ENCODE measurements at places on chromosomes 6 and 20. TPM values are rescaled to one million over a fixed set of nuclear protein-coding genes. Genes with fewer than 3 reads are reported as not detected.

The SLC22A3 gene
- total RNA-seq: 24.3 TPM

The TTLL9 gene
- 6.2 TPM for total RNA-seq

The KCNB1 gene
- 0.91 TPM for total RNA-seq

The ACTL10 gene
- 2.1 TPM for total RNA-seq

The CD109 gene
- 4.2 TPM for total RNA-seq

DNA sequence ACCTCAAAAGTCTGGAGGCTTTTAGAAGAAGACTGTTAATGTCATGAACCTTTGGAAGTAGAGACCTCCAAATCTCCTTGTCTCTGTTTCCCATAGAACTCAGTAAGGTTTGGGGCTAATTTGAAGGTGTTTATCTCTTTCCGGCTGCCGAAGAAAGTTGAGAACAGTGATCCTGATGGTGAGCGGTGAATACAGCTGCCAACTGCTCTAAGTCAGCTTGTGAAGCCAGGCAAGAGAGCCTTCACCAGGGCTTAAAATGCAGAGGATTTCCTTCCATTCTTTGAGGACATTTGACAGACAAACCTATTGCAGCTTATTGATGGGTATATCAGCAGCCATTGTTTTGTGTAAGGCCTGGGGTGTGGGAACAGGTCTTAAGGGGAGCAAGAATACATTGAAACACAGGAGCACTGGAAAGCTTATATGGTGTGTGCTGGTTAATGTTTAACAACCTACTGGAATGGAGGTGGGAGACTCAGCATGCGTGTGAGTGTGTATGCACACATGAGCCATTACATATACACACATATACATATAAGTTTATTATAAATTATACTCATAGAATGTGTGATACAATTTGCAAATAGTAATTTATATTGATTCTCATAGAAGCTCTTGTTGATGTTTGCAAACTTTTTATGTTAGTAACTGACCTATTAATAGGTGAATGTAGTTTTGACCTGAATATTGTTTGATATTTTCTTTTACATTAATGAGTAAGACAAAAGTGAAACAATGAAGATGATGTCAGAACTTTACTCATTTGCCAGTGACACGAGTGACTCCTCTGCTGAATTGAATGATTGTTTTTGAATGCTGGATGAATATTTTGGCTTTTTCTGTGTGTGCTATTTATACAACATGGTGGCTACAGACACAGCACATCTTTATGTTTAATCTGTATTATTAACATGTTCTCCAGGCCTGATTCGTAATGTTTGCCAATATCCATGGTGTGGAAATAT, 18.1 kb downstream of the PLEKHG1 start:
- no peak for DNase-seq

DNA sequence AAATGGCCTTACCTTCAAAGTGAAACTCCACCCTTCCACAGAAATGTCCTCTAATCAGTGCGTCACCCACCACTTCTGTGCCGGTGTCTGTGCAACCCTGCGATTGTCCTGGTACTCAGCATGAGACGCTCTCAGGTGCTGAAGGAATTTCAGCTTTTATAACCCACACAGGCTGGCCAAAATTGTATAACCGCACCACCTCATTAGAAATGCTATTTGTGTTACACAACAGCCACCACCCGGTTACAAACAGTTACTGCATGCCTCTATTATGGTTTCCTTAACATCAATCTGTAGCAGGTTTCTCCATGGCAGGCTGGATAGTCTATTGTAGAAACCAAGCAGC, 51.5 kb downstream of the SLC23A2 start:
- DNase-seq: no peak

DNA sequence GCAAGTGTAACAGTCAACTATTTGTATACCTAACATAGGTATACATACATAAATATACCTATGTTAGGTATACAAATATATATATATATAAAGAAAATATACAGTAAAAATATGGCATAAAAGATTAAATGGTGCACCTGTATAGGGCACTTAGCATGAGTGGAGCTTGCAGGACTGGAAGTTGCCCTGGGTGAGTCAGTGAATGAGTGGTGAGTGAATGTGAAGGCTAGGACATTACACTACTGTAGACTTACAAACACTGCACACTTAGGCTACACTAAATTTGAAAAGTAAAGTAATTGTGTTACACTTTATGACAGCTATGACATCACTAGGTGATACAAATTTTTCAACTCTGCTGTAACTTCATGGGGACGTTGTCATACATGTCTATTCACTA, 65.6 kb downstream of the CDC5L start:
- no peak for DNase-seq

DNA sequence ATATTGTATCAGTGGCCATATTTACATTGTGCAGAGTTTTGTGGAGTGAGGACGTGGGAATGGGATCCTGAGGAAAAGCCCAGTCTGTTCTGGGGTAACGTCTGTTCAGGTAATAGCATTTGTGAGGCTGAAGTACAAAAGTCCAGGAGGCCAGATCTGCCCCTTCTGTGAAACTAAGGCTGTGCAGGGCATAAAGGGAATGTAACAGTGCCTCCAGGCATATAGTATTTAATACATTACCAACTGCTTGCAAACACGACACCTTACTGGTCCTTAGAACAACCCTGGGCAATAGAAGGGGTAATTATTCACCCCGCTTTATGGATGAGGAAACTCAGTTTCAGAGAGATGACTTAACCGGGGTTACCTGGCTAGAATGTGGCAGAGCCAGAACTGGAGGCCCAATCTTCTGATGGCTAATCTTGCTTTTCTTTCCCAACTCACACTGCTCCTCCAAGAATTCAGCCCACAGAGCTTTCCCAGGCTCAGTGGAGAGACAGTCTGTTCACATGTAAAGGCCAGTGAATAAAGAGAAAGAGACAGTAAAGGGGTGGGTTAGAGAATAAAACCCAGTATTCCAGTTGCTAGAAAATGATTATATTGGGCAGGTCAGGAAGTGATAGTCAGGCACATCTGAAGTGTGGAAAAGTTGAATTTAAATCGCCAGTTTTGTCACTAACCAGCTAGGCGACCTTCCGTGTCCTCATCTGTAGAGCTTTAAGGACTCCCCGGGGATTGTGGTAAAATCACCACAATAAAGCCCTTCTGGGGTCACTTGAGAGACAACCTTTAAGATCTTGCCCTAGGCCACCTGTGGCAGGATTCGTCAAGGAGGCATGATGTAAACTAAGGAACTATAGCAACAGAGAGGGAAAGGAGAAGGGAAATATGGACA, 280.7 kb upstream of the CITED2 start:
- no peak for DNase-seq

DNA sequence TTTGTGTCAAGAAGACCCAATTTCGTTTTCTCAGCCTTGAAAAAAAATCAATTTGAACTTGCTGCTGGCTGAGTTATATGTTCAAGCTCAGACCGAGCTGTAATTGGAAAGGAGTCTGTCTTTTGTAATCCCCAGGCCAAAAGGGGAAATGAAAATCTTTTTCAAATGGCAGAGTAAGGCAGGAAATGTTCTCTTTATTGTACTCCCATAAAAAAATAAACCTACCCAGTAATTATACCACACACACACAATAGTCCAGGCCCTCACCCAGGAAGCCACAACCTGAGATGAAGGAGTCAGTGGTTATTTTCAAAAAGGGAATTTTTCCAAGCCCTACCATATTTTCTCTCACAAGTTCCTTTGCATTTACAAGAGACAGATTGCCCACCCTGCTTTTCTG, 45.3 kb downstream of the CLIC5 start:
- DNase-seq: no peak

GRCh38 chr6:43016176-43016942, 2.3 kb downstream of the KLHDC3 start:
- DNase-seq: no peak

- no peak for DNase-seq
Observed at GRCh38 chr6:138546733-138547185, 47.5 kb upstream of the NHSL1 start.

DNA sequence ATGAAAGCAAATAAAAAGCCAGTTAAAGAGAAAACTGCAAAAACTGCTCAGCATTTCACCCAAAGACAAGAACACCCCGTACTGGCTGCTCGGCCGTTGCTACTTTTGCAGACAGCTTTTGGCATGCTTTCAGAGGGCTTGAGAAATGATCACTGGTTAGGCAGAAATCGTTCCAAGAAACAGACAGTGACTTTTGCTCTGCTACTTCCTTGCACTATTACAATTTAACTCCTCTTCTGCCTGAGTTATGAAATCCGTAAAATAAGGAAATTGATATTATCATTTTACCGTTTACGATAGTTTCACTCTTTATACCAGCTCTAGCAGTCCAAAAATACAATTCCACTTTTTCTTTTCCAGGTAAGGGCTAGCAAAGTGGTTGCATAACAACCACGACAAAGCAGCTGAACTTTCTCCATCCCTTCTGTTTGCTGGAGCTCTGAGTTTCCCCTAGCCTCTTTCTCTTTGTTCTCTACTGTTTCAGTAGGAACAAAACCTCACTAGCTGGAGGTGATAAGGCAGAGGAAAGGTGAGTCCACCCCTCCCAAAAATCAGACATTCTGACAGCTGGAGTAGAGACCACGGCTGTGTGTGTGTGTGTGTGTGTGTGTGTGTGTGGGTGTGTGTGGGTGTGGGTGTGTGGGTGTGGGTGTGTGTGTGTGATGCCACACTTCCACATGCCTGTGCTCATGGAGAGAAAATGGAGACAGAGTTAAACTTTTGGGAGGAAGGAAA, 191.8 kb upstream of the RREB1 start:
- DNase-seq: peak; percentile 64

GRCh38 chr6:137805622-137806021, 61.4 kb upstream of the TNFAIP3 start:
- DNase-seq: no peak

DNA sequence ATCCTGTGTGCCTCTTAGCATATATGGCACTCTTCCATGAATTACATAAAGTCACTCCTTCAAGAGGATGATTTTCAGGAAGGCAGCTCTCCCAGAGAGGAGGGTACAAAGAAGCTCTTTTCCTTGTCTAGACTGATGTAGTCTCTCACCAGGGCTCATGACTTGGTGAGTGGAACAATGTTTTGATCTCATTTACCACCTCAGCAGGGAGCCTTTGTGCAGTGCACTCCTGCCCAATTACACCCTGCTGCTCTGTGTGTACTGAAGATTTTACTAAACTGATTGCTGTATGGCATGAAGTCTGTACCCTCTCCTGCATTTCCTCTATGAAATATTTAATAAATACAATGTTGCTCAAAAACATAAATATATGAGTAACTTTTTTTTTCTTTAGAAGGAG, 598.3 kb upstream of the HS3ST5 start:
- DNase-seq: no peak

DNA sequence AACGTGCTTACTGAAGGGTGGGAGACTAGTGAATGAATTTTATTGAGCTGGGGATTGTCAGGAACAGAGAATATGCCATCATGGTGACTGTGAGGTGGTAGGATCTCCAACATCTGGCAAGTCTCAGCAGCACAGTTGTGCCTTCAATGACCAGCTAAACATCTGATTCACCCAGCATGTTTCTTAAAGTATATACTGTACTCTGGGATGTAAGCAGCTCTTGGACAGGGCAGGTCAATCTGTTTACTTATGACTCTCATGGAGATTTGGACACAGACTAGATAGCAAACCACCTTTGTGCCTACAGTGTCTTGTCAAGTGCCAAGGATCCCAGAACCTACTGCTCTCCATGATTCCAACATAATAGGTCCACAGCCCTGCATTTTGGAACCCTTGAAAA, 801.0 kb upstream of the CITED2 start:
- DNase-seq: no peak

DNA sequence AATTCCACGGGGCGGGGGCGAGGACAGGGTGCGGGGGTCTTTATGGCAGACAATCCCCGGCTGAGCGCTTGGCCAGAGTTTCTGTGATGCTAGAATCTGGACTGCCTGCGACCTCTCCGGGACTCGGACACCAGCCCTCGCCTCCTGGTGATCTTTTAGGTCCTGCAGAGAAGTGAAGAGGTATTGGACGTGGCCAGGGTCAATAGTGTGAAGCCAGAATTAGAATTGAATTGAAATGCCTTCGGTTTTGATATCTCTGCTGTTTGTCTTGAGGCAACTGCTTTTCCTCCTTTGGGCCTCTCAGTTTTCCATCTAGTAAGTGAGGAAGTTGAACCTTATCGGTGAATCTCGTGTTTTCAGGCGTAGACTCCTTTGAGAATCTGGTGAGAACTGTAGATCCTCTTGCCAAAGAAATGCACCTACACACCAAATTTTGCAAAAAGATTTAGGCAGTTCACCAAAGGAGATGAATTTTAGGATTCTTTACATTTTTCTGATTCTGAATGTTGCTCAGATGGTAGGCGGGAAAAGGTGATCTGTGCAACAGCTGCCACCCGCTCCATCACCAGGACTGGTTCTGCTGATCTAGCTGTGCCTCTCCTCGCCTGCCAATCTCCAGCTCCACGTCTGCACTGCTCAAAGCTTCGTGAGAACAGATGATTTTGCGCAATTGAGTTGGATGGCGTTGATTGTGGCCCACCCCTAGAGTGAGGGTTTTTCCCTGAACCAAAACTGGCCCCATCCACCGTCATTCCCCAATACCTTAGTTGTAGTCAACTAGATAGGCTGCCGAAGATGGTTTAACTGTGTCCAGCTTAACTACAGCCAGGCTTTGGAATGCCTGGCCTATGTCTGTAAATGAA, 837 bp upstream of the OSER1 start:
- no peak for DNase-seq

DNA sequence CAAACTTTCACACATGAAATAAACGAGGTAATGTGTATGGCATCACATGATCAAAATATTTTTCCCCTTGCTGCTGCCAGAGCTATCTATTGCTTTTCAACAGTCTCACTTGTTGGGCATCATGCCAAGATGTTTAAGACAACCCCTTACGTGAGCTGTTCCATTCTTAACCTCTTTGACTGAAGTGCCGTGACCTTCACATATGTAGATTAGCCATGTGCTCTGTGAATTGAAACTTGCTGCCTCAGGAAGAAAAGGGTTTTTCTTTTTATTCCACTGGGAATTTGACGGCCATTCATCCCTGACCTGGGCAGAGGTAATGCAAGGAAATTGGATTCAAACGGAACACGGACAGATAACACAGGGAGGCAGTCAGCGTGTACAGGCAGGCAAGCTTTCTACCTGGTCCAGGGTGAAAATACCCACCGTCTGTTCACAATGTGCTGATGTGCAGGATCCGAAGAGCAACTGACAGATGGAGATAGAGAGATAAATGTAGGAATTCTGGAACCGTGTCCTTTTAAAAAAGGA, 14.2 kb downstream of the ARID1B start:
- no peak for DNase-seq

GRCh38 chr6:150298030-150298380, 70.8 kb upstream of the IYD start:
- DNase-seq: no peak

- DNase-seq: no peak
Observed at GRCh38 chr20:4007383-4008025, 7.9 kb downstream of the RNF24 start.

DNA sequence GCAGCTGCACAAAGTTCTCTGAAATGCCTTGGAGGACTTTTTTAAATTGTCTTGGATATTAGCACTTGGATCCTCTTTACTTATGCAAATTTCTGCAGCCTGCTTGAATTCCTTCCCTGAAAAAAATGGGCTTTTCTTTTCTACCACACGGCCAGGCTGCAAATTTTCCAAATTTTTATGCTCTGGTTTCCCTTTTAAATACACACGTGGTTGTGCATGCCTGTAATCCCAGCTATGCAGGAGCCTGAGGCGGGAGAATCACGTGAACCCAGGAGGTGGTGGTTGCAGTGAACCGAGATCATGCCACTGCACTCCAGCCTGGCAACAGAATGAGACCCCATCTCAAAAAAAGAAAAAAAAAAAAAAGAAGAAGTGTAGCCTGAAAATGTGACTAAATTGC, 76.1 kb upstream of the PRND start:
- DNase-seq: no peak

- DNase-seq: no peak
Observed at GRCh38 chr6:21626756-21627155, 33.2 kb downstream of the SOX4 start.

GRCh38 chr6:167093922-167094432, 28.9 kb upstream of the CCR6 start:
- no peak for DNase-seq
